ENCODE measurements at places on chromosomes 2 and 18.

DNA sequence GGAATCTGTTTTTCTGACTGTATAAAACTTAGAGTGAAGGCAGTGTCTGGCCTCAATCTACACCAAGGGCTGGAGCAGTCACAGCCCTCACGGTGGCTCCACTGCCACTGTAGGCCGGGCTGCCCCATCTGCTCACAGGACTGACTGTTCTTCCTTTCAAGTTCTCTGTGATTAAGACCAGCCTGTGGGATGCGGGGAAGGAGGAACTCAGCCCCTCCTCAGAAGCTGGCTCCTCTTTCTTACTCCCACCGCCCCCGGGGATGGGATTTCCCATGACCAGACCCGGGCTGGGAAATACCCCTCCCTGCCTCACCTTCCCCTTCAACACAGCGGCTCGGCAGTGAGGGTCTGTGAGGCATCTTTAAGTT, 106.0 kb downstream of the COPS8 start:
- no peak for DNase-seq

DNA sequence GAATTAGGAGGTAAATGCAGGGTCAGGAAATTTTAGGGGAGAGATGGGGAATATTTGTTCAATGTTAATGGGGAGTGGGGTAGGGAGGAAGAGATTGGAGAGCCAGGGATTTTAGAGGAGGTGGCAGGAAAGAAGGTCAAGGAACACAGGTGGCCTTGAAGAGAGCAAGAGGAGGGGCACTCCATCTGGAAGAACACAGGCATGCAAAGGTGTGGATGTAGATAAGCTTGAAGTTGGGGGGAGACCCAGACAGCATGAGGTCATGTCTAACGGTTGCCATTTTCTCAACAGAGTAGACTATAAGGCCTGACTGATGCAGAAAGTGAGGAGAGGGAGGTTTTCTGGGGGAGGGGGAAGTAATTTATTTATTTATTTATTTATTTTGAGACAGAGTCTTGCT, 77.5 kb downstream of the MAIP1 start:
- no peak for DNase-seq

GRCh38 chr18:58977801-58978200, 113.1 kb downstream of the ZNF532 start:
- no peak for DNase-seq

- no peak for DNase-seq
Measured at GRCh38 chr18:50847192-50847591, 27.4 kb upstream of the MRO start.

- no peak for DNase-seq
Measured at GRCh38 chr2:101386599-101387150, 628 bp downstream of the CREG2 start.

DNA sequence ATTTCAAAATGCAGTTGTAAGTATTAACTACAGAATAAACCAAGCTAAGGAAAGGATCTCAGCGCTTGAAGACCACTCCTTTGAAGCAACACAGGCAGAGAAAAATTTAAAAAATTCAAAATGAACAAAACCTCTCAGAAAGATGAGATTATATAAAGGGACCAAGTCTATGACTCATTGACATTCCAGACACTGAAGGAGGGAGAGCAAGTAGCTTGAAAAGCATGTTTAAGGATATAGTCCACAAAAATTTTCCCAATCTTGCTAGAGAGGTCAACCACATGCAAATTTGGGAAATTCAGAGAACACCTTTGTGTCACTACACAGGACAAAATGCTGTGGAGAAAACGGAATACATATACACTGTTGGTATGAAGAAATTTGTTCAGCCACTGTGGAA, 112.6 kb upstream of the MC4R start:
- DNase-seq = no peak

GRCh38 chr2:68284896-68285295, 32.6 kb upstream of the PPP3R1 start:
- DNase-seq = no peak

GRCh38 chr2:240567872-240568677, at the start of gene RNPEPL1:
RNPEPL1 (plus strand) TSS chr2:240568484; CDS start chr2:240568587, 103 bp downstream.
- peak; percentile 51 for DNase-seq

DNA sequence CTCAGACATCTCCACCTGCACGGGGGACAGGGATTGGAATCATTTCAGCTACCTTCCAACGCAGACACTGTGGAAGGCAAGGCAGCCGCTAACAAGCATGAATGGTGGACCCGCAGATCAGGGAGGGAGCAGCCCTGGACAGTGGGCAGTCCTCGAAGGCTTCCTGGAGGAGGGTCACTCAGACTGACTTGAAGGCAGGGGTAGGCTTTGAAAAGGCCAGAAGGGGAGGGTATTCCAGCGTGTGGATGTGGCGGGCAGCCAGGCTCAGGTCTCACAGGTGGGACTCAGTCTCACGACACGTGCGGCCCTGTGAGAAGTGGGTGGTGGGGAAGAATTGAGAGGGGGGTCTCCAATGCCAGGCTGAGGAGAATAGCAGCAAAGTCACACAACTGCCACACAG, 29.9 kb downstream of the DYSF start:
- no peak for DNase-seq

- no peak for DNase-seq
Measured at GRCh38 chr18:26777351-26778053, 88.0 kb downstream of the AQP4 start.

GRCh38 chr18:42623935-42624334, 491.6 kb downstream of the RIT2 start:
- DNase-seq = no peak

DNA sequence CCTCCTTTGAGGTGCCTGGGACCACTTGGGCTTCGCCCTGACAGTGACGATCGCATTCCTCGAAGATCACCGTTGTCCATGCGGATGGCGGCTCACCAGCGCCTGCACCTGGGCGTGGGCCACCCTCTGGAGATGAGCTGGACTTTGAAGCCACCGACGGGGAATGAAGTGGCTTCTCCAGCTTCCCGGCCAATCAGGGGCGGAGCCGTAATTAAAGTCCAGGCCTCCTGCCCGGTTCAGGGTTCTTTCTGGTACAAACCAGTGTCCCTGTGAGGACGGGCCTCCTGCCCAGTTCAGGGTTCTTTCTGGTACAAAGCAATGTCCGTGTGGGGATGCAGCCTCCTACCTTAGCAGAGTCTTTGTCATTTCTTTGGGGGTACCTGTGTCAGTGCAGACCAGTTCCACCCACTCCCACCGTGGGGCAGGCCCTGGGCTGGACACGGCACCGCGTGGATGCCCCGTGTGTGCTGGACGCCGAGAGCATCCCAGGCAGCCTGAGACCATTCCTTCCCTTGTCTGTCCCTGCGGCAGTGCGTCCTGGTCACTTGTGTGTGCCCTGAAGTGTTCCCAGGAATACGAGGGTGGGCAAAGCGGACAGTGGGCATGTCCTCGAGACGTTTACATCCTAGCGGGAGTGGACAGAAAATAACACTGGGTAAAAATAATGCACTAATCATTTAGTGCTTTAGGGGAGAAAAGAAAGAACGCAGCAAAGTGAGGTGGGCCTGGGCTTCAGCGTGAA, 55.0 kb downstream of the KCNG2 start:
- no peak for DNase-seq
